ENCODE measurements at places on chromosomes 3 and 15. TPM values are rescaled to one million over a fixed set of nuclear protein-coding genes. Genes with fewer than 3 reads are reported as not detected.

The MEGF11 gene
- not detected for total RNA-seq

The C3orf49 gene
- not detected for total RNA-seq

The AP3B2 gene
- total RNA-seq = not detected

The MITF gene
- not detected for total RNA-seq

The UCN2 gene
- total RNA-seq = not detected
